ENCODE measurements at places on chromosomes 5 and 9. TPM values are rescaled to one million over a fixed set of nuclear protein-coding genes. Genes with fewer than 3 reads are reported as not detected.
A peak's percentile ranks its signal among the peaks of the same experiment; 100 is the strongest.

GRCh38 chr9:92669527-92669889 lies 423 bp downstream of the IPPK start:
- peaks cover 4% of the 10 kb centered on the region for H3K4me1 ChIP-seq
- no peaks in the 10 kb centered on the region for H3K27me3 ChIP-seq
- peak overlapping the region; percentile 91 for H3K4me3 ChIP-seq
- DNase-seq: no peak
- no peaks in the 10 kb centered on the region for H3K36me3 ChIP-seq

- H3K27ac ChIP-seq: no peak overlapping the region
- H3K4me1 ChIP-seq: no peaks in the 10 kb centered on the region
- no peaks in the 10 kb centered on the region for H3K36me3 ChIP-seq
- no peaks in the 10 kb centered on the region for H3K27me3 ChIP-seq
- no peak for DNase-seq
Observed at GRCh38 chr5:35884191-35884769, 27.6 kb downstream of the IL7R start.

DNA sequence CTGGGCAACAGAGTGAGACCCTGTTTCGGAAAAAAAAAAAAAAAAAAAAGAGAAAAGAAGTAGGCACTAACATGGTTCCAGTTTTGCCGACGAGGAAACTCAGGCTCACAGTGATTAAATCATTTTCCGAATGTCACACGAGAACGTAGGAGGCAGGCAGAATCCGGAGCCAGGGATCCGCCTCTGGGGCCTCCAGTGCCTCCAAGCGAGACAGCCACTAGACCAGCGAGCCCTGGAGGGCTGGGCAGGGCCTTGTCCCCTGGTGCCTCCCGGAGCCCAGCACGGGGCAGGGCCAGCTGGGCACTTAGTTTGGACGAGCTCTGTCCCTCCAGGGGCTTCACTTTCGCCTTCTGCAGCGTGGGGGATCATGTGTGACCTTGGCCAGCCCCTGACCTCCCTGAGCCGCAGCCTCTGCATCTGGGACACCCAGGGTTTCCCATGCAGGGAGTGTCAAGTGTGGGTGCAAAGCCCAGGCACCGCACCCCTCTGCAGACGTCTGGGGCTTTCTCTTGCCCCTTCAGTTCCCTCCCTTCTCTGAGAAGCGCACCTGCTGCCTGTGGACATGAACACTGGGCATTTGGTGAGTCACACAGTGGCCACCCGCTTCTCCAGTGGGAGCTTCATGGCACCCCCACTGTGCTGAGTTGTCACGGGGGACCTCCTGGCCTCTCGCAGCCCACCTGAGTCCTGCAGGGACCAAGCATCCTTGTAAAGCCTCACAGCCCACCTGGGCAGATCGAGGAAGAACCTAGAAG lies 80.3 kb downstream of the RXRA start:
- H3K27ac ChIP-seq: no peak overlapping the region
- no peak overlapping the region for H3K4me3 ChIP-seq
- no peaks in the 10 kb centered on the region for H3K4me1 ChIP-seq

DNA sequence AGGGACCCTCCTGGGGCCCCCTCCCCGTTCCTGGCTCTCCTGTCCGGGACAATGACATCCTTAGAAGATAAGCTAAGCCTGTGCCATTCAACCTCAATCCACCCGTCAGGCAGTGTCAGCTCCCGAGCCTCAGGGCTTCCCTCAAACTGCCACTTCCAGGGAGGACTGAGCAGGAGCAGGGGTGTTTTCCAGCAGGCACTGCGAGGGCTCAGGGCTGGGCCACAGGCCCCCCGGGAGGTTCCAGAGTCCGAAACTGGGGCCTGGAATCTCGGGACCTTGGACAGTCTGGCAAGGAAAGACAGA lies 26.2 kb downstream of the LHX3 start:
- peaks cover 3% of the 10 kb centered on the region for H3K27me3 ChIP-seq
- no peak overlapping the region for H3K4me3 ChIP-seq
- no peak overlapping the region for H3K27ac ChIP-seq
- H3K4me1 ChIP-seq: no peaks in the 10 kb centered on the region
- H3K36me3 ChIP-seq: no peaks in the 10 kb centered on the region

CER1 gene
- 1.8 TPM for total RNA-seq

SLC2A6 gene
- total RNA-seq: 8.6 TPM

GRCh38 chr5:50666261-50667022 lies at the start of gene PARP8:
Gene PARP8 (plus strand): TSS chr5:50666637. CDS start chr5:50667096, 459 bp downstream.
- peak within 1 kb of the TSS; percentile 72 for H3K4me3 ChIP-seq
- H3K4me1 ChIP-seq: peaks cover 6% of the 10 kb centered on the region
- peak within 1 kb of the TSS; percentile 33 for H3K27ac ChIP-seq
- no peaks in the 10 kb centered on the region for H3K36me3 ChIP-seq
- DNase-seq: peak; percentile 65
- H3K27me3 ChIP-seq: no peaks in the 10 kb centered on the region

GABRA6 gene
- not detected for total RNA-seq

DNA sequence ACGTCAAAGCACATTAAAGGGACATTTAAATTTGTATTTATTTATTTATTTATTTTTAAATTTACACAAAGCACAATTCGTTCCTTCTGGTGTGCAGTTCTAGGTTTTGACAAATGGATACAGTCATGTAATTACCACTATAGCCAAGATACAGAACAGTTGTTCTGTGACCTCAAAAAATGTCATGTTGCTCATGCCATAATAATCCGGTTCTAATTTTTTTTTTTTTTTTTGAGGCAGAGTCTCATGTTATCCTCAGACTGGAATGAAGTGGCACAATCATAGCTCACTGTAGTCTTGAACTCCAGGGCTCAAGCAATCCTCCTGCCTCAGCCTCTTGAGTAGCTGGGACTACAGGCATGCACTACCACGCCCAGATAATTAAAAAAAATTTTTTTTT lies 7.8 kb downstream of the IGFBPL1 start:
- H3K36me3 ChIP-seq: no peaks in the 10 kb centered on the region
- no peaks in the 10 kb centered on the region for H3K27me3 ChIP-seq
- peaks cover 7% of the 10 kb centered on the region for H3K4me1 ChIP-seq
- no peak for DNase-seq
- H3K27ac ChIP-seq: no peak overlapping the region

DNA sequence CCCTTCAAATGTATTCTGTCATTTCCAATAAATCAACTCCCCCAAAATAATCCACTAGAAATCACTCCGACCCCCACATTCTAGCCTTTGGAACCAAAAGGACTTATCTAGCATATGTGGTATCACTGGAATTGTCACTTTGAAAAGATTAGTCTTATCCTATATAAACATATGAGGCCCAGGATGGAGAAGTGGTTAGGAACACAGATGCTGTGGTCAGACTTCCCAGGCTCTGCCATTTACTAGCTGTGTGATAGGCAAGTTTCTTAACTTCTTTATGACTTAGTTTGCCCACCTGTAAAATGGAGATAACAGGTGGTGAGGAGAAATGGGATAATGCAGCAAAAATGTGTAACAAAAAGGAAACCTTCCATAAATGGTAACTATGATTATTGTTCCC lies 62.0 kb upstream of the GLRX start:
- no peak overlapping the region for H3K27ac ChIP-seq
- no peak overlapping the region for H3K4me3 ChIP-seq
- H3K27me3 ChIP-seq: no peaks in the 10 kb centered on the region
- H3K4me1 ChIP-seq: no peaks in the 10 kb centered on the region

- no peaks in the 10 kb centered on the region for H3K27me3 ChIP-seq
- DNase-seq: no peak
- H3K4me1 ChIP-seq: no peaks in the 10 kb centered on the region
- H3K27ac ChIP-seq: no peak overlapping the region
- H3K4me3 ChIP-seq: no peak overlapping the region
Observed at GRCh38 chr5:170290498-170290897, 7.1 kb downstream of the LCP2 start.

DNA sequence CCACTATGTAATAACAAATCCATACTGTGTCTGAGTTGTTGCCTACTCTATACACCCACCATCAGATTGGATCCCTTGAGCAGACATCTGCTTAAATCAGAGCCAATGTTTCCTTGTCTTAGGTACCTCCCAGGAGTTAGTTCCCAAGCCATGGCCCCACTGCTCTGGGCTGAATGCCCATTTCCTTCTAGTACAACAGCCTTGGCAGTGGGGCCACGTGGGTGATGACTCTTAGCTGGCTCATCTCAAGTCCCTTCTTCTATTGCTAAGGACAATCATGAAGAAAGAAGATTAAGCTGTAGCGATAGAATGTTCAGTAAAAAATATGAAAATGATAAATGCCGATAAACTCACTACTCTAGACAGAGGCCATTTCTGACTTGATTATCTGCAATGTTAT lies 16.6 kb downstream of the PTGR1 start:
- no peak overlapping the region for H3K27ac ChIP-seq
- no peak for DNase-seq
- no peak overlapping the region for H3K4me3 ChIP-seq
- peaks cover 37% of the 10 kb centered on the region for H3K36me3 ChIP-seq

LCN9 gene
- total RNA-seq: not detected

DNA sequence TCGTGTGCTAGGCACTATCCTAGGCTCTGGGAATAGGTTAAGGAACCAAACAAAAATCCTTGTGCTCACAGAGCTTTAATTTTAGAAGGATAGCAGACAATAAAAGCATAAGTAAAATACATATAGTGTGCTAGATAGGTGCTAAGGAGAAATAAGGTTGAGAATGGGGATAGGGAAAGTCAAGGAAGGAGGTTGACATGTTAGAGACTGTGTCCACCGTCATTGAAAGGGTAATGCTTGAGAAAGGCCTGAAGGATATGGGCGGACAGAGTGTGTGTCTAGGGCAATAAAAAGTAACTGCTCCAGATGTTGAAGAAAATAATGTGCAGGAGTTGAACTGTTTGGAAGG lies 482 bp upstream of the TDRD7 start:
- H3K4me1 ChIP-seq: no peaks in the 10 kb centered on the region
- H3K27ac ChIP-seq: no peak overlapping the region
- no peak for DNase-seq
- H3K4me3 ChIP-seq: peak overlapping the region; percentile 88
- no peaks in the 10 kb centered on the region for H3K36me3 ChIP-seq

GRCh38 chr5:155631116-155631515 lies 617.6 kb downstream of the KIF4B start:
- no peaks in the 10 kb centered on the region for H3K27me3 ChIP-seq
- H3K4me1 ChIP-seq: no peaks in the 10 kb centered on the region
- H3K27ac ChIP-seq: no peak overlapping the region
- no peak for DNase-seq

PCAT7 gene
- total RNA-seq: 24.4 TPM

KLHL9 gene
- total RNA-seq: 22.6 TPM

Data from cardiac muscle cell (in vitro differentiated cells and primary cell).